ENCODE measurements at places on chromosomes 7 and 10.

GRCh38 chr10:125284875-125285597 is 124.7 kb upstream of the CTBP2 start:
- DNase-seq, result no peak

- DNase-seq, result peak; percentile 30
These were observed 115.3 kb downstream of the SGMS1 start for GRCh38 chr10:50508315-50509051.

DNA sequence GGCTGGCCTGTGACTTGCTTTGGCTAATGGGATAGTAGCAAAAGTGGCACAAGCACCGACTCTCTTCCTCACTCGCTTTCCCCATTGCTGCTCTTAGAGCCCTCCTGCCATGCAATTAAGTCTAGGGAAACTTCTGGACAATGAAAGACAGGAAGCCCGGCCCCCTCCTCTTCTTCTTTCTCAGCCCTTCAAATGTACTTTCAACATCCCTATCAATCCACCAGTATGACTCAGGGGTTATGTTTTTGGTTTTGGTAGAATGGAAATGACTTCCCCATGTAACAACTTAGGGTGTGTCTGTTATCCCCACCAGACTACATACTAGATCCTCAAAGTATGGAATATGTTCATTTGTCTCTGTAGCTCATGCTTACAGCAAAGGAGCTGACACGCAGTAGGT is 139.0 kb upstream of the GDF10 start:
- no peak for DNase-seq

DNA sequence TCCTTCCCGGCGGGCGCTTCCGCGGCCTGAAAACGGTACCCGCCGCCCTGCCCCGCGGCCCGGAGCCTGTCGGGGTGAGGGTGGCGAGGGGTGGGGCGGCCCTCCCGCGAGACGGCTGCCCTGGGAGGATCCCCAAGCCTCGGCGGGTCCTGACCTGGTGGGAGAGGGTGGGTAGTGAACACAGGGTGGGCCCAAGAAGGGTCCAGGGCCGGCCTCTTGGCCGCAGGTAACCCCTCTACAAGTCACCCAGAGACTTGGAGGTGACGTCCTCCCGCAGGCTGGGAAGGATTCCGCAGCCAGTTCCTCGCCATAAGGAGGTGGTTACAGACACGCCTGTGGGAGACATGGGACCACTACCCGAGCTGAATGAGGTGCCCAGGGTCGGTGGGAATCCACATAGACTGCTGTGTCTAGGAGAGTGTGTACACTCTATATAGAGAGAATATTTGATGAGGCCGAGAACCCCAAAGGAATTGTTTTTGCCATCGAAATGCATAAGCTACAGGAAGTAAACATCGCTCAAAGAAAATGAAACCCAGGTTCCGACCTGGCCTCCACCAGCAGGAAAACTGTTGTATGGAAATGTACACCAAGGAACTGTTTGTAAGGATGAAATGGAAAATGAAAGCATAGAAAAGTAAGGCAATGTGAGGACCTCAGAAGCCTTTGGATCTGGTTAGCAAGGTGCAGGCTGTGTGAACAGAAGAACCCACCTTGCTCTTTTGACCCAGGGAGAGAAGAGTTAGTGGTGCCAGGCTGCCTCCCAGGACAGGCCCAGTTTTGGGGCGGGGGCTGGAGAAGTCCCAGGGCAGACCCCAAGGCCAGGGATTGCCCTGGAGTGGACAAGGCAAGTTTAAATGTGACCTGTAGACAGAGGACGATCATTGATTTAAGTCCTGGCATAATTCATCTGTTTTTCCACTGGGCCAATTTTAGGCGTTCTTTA is 659 bp downstream of the OPTN start:
- peak; percentile 39 for DNase-seq

DNA sequence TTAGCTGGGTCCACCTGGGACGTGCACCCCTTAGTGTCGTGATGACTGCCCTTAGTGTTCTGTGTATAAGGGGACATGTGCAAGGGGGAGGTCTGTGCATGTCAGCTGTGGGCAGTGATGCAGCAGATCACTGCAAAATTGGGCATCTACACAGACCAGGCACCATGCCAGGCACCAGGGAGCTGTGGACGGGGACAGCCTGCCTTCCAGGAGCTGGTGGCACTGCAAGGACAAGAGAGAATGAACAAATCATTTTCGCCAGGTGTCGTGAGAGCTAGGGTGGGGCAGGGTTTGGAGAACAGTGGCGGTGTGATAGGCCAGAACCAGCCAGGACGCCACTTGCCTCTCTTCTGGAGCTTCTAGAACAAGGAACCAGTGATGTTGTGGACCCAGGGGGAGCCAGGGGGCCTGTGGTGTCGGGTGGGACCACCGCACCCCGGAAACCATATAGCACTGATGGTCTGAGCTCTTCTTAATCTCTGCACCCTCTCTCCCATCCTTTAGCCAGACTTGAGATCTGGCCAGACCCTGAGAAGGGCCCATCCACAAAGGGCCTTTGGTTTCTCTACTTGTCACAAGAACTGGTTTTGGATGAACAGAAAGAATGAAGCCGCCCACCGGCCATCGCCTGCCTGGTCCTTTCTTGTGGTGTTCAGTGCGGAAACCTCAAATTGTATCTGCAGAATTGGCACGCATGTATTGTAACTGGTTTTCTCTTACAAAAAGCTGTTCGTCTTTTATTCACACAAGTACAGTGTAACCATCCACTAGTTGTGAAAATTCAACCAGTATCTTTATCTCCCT is 30.7 kb downstream of the PRF1 start:
- no peak for DNase-seq

DNA sequence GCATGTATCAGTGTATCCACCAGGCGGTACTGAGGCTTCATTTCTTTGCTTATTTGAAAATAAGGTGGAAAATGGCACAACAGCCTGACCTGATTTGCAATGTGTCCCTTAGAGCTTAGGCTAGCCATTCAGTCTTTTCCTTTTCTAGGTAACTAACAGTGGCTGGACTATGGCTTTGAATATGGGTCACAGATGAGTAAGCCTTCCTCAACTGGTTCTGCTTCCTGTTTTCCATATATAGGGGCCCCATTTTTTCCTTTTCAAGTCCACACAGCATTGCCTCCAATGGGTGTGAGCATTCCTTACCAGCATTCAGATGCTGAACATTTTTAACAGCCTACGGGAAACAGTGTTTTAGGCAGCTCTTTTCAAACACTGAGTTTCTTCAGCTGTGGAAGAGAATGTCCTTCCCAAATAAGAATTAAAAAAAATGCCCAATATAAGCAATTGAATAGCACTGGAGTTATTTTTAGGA is 3.9 kb upstream of the ITGB1 start:
- no peak for DNase-seq

DNA sequence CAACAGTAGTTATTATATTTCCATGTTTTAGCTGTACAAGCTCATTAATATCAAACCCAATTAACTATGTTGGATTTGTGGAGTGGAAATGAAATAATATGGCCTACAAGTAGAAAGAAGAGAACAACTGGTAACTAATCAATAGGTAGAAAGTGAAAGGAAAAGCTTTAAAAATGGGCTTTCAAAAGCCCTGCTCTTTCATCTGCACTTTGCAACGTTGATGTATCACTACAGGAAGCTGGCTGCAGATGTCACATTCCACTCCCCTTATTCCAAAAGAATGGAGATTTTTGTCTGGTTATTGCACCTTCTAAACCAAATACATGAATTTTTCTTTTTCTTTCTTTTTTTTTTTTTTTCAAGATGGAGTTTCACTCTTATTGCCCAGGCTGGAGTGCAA is 11.7 kb upstream of the MKI67 start:
- DNase-seq, result no peak

DNA sequence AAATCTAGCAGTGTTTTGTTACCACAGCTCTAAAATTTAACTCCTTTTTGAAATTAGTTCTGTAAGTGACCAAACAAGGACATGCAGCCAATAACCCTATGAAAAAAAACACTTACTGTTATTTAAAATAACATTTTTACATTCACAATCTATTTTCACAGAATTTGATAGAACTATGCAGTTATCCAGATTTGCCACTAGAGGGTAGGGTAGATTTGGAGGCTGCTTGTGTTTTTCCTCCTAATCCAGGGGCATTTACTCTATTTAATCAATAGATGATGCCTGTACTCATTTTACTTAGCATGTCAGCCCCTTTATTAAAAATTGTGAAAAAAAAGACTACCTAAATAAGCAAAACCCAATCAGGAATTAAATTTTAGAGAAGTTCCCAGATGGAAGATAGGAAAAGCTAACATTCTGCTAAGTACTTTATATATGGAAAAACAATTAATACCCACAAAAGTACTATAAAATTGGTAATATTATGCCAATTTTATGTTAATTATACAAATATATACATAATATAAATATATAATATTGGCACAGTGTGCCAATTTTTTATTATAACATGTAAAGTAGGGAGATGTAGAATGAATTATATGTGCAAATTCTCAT is 18.1 kb upstream of the LIPK start:
- no peak for DNase-seq

- no peak for DNase-seq
These were observed 99.8 kb upstream of the SVIL start for GRCh38 chr10:29734640-29734961.

Data from stimulated activated naive CD8-positive, alpha-beta T cell treated with anti-CD3 and anti-CD28 coated beads, Interleukin-15, Interleukin-2, amounts not matched to agents 100 U/mL and 50 U/mL, for 24 hours (primary cell).